ENCODE measurements at places on chromosomes 1 and 21.

GRCh38 chr1:222385262-222385661 is 162.6 kb downstream of the HHIPL2 start:
- H3K4me1 ChIP-seq = no peaks in the 10 kb centered on the region
- DNase-seq = no peak
- no peak overlapping the region for H3K27ac ChIP-seq
- no peaks in the 10 kb centered on the region for H3K36me3 ChIP-seq
- H3K4me3 ChIP-seq = no peak overlapping the region
- H3K27me3 ChIP-seq = no peaks in the 10 kb centered on the region

DNA sequence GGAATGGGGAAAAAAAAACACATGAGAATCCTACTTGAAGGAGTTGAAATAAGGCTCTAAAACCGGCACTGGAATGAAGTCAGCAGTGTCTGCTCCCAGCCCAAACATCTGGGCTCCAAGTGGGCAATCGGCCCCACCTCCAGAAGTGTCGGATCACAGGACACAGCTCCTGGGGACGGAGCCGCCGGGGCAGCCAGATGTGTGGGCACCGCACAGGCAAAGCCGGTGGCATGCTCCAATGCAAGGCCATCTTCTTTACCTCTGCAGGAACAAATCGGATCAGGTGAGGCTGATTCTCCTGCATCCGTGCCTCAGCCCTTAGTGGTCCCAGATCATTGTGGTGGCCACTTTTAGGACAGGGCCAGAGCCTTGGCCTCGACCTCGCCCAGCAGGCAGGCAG is 156.7 kb downstream of the PRDM16 start:
- H3K4me3 ChIP-seq = no peak overlapping the region
- H3K4me1 ChIP-seq = peaks cover 17% of the 10 kb centered on the region
- no peaks in the 10 kb centered on the region for H3K27me3 ChIP-seq

DNA sequence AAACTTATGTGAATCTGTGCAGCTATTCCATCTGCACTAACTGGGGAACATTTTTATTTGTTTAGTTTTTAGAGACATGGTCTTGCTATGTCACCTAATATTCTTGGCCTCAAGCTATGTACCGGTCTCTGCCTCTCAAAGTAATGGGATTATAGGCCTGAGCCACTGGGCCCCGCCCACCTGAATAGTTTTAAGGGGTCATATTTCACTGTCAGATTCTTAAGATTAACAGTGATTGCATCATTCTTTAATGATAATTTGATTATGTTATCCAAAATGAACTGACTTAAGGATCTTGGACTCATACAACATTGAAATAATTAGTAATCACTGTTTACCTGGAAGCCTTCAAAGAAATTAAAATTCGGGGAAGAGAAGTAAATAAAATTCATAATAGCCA is 12.6 kb upstream of the KLF18 start:
- DNase-seq = no peak
- no peak overlapping the region for H3K4me3 ChIP-seq
- no peak overlapping the region for H3K27ac ChIP-seq

DNA sequence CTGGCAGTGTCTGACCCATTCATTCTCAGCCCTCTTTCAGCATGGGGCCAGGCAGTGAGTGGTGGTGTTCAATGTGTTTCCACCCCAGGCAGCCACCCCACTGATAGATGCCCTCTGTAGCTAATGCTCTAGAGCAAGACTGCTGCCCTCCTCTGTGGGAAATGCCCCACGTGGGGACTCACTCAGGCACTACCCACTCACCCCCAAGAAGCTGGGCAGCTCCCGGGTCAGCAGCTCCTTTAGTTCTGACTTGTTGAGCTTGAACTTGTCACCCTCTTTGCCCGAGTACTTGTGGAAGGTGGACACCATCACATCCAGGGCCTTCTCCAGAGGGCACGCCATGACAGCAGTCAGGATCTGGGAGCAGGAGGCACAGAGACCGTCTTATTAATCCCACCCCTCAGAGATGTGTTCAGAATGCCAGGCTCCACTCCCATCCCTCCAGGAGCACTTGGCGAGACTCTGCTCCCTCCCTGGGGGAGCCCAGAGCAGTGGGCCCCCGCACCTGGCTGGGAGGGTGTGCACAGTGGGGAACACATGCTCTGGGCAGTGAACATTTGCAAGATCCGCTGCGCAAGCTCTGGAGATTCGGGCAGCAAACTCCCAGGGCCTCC is 1.0 kb downstream of the S100A4 start:
- H3K36me3 ChIP-seq = no peaks in the 10 kb centered on the region
- H3K4me1 ChIP-seq = peaks cover 28% of the 10 kb centered on the region
- H3K27me3 ChIP-seq = no peaks in the 10 kb centered on the region
- peak overlapping the region; percentile 91 for H3K27ac ChIP-seq

- no peaks in the 10 kb centered on the region for H3K36me3 ChIP-seq
- no peak overlapping the region for H3K4me3 ChIP-seq
- no peaks in the 10 kb centered on the region for H3K27me3 ChIP-seq
- no peaks in the 10 kb centered on the region for H3K4me1 ChIP-seq
These were observed 18.5 kb downstream of the MORN1 start for GRCh38 chr1:2372551-2373490.

DNA sequence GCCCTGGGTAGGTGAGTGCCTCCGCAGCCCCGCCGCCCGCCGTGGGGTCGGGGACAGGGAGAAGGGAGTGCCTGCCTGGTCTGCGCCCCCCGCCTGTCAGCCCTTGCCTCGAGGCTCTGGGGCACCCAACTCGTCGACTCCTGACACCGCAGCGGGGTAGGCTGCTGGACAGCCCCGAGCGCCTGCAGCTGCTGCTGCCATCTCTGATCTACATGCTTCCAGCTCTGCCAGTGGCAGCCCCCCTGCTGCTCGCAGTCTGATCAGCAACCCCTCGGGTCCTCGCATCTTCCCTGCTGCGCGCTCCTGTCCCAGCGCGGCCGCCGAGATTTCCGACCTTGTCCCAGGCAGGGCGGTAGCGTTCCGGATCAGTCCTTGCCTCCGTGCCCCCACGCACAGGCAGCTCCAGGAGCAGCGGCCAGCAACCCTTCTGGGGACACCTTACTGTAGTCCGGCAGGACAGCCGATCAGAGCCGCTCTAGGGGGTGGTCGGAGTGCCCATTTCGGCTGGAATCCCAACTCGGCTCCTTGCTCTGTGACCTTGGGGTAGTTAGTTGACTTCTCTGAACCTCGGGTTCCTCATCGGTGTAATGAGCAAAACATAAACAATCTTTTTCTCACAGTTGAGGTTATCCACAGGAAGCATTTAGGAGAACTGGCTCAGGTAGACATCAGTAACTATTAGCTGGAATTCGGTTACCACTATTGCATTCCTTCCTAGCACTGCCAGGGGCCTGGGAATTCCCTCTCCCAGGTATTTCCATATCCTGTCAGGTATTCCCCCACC is 540 bp downstream of the BCAN start:
- H3K27ac ChIP-seq = no peak overlapping the region
- peaks cover 89% of the 10 kb centered on the region for H3K27me3 ChIP-seq
- H3K36me3 ChIP-seq = no peaks in the 10 kb centered on the region
- H3K4me1 ChIP-seq = peaks cover 18% of the 10 kb centered on the region

GRCh38 chr1:84971957-84972356 is 25.0 kb downstream of the MCOLN2 start:
- no peak for DNase-seq
- H3K36me3 ChIP-seq = no peaks in the 10 kb centered on the region
- no peak overlapping the region for H3K4me3 ChIP-seq
- no peaks in the 10 kb centered on the region for H3K27me3 ChIP-seq
- no peak overlapping the region for H3K27ac ChIP-seq

GRCh38 chr1:84763912-84764680 is 73.8 kb upstream of the SSX2IP start:
- no peaks in the 10 kb centered on the region for H3K36me3 ChIP-seq
- peaks cover 7% of the 10 kb centered on the region for H3K27me3 ChIP-seq
- no peak overlapping the region for H3K4me3 ChIP-seq
- DNase-seq = no peak
- H3K4me1 ChIP-seq = no peaks in the 10 kb centered on the region
- no peak overlapping the region for H3K27ac ChIP-seq

Data from heart right ventricle (tissue), 16 donors.